ENCODE measurements at places on chromosomes 5 and 9.

GRCh38 chr5:139611703-139612584 lies 36.2 kb upstream of the CXXC5 start:
- no peak for DNase-seq

DNA sequence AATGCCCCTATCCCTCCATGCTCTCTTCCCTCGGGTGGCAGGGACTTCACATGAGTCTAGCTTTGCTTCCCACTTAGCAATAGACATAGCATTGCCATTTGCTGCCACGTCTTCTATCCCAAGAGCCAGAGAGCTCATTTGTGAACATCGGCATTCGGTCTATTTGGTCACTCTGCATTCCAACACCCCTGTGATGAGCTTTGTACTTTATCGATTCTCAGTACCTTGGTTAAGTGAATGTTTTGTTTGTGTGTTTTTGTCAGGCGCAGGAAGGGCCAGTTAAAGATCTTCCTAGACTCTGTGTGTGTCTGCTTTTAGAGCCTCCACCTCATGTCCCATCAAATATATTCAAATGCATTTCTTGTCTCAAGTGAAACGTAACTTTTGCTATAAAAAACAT lies 141.7 kb downstream of the TARS1 start:
- no peak for DNase-seq

- DNase-seq = no peak
Observed at GRCh38 chr9:118162716-118163115, 458.5 kb downstream of the TLR4 start.

DNA sequence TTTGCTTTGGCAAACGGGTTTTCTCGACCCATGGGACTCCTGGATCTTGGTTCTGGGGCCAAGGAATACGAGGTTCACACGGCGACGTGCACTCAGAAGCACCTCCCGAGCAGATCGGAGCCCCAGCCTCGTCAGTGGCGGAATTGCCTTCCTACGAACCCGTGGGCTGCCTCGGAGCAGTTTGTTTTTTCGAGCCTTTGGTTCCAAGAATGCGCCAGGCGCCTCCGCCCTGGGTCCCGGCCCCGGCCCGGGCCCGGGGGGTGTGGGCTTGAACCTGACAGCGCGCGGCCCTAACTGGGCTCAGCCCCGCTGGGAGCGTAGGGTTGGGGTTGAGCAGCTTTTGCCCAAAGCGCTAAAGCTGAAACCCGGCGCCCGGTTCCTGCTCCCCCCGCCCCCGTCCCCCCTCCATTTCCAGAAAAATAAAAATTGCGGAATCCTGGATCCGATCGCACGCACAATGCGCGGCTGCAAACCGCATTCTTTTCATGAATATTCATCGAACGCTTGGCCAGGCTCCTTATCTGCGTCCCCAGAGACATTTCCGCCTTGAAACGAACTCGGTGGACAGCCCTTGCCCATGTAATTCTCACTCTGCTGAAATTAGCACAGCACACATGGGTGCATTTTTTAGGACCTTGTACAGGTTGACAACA lies 1.0 kb downstream of the BASP1 start:
- no peak for DNase-seq

- DNase-seq = no peak
Observed at GRCh38 chr5:169873642-169874041, 106.7 kb downstream of the INSYN2B start.

- no peak for DNase-seq
Observed at GRCh38 chr5:164577742-164578141, 1072.3 kb downstream of the MAT2B start.

GRCh38 chr9:116700882-116701865 lies 14.1 kb downstream of the TRIM32 start:
- DNase-seq = no peak

DNA sequence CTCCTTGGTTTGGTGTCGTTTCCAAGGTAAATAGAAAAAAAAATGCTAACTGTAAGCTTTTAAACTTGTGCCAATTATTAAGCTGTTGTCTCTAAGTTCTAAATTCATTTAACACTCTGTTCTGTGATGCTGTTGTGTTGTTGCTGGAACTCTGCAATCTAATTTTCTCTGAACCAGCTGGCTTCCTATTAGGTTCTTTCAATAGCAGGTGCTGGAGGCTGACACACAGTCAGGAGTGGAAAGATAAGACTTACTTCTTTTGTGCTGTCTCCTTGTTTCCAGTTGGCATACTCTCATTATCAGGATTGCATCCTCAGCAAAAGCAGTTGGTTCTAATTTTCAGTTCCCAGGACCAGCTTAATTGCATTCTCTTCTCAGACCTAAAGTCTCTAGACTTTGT lies 1252.6 kb upstream of the NUDT12 start:
- no peak for DNase-seq

DNA sequence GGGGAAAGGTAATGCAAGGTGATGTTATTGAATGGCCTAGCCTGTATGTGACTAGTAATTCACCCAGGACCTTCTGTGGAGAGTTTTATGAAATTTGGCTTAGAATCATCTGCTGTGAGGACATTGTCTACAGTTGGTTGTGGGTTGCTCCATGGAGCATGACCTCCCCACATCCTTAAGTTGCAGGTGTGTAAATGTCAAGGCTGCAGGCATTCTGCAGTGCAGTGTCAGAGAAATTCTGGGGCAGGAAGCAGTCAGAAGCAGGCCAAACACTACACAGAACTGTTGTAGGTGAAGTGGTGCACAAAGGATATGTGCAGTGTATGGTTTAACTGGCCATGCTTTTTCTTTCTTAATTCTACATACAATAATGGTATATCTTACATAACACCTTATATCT lies 588.3 kb downstream of the EBF1 start:
- DNase-seq = no peak

DNA sequence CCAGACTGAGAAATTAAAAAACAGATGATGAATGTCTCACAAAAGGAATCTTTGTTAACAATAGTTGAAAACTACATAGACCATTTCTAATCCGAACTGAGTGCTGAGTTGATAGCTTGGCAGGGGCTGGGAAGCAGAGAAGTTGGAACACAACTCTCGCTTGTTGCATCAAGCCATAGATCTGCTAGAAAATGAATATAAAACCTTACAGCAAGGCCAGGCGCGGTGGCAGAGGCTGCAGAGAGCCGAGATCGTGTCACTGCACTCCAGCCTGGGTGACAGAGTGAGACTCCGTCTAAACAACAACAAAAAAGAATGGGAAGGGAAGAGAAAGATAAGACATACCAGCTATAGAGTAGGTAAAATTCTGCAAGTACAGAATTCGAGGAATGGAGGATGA lies 28.0 kb upstream of the SPZ1 start:
- DNase-seq = no peak

DNA sequence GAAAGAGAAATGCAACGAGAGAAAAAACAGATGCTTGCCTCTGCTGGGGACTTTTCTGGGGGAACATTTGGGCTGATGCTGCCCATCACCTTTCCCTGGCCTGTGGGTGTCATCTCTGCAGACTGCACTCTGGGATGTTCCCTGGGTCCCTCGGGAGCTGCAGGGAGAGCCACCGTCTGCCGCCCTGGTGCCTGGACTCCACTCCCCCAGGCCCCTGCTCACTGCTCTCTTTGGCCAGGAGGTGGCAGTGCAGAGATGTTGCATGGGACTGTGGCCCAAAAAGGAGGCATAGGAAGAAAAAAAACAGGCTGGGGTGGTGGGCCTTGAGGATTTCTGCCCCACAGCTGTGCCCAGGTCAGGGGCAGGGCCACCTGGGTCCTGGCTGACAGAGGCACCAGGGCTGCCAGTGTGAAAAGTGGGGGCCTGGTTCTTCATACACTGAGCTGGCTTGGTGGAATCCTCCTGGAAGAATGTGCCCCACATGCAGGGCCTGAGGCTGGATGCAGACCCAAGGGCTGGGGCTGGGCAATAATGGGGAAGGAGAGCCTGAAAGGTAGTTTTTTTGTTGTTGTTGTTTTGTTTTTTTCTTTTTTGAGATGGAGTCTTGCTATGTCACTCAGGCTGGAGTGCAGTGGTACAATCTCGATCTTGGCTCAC lies 353.6 kb downstream of the SLIT3 start:
- no peak for DNase-seq

DNA sequence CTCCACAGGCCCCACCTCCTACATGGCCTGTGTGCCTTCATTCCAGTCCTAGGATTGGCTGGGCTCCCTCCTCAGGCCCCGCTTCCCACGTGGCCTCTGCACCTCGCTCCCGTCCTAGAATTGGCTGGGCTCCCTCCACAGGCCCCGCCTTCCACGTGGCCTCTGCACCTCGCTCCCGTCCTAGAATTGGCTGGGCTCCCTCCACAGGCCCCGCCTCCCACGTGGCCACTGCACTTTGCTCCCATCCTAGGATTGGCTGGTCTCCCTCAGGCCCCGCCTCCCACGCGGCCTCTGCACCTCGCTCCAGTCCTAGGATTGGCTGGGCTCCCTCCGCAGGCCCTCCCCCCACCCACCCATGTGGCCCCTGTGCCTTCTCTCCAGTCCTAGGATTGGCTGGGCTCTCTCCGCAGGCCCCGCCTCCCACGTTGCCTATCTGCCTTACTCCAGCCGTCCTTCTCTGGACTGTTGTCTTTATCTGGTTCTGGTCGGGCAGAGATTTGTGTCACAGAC lies 45.3 kb upstream of the CACNA1B start:
- no peak for DNase-seq

DNA sequence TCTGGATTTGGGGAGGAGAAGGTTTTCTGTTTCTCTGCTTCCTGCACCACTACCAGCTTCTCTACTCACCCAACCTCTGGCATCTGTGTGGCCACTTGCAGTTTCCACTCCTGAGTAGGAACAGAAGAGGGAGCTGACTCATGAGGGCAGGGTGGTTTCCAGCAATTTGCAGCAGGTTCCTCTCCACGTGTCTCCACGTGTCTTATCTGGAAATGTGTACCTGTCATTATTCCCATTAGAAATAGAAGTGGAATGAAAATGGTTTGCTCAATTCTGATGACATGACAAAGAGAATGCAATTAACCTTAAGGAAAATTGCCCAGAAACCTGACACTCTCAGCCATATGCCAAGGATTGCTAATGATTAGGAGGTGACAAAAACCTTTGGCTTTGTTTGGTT lies 33.0 kb downstream of the EGFLAM start:
- no peak for DNase-seq

DNA sequence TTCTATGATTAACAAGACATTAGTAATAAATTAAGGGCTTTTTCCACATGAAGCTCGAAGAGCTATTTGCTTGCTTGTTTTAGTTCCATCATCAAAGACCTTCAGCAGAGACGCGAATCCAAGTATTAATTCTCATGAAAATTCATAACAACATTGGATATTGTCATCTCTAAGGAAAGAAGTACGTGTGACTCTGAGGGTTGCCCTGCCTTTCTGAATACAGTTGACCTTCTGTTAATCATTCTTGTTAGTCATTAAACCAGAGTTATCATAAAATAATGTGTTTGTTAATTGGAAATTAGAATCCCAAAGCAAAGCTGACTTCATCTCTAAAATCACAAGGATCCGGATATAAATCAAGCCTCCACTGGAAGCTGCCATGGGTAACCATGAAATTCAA lies 222.5 kb downstream of the ZNF608 start:
- no peak for DNase-seq

DNA sequence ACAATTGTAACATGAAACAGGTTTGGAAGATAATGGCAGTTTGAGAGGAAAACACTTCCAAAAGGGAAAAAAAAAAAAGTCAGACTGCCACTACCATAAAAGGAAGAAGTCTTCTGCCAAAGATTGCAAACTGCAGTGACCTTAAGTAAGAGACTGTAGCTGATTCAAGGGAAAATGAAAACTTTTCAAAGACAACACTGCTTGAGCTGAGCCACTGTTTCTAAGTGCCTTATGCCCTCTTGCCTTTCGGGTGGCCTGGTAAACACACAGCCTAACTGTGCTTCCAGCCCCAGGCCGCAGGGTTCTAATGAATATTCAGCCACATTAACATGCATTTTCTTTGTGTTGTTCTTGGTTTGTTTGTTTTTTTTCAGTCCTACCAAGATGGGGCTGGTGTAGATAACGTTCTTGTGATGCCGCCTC lies 354.6 kb downstream of the BNC2 start:
- DNase-seq = peak; percentile 44

DNA sequence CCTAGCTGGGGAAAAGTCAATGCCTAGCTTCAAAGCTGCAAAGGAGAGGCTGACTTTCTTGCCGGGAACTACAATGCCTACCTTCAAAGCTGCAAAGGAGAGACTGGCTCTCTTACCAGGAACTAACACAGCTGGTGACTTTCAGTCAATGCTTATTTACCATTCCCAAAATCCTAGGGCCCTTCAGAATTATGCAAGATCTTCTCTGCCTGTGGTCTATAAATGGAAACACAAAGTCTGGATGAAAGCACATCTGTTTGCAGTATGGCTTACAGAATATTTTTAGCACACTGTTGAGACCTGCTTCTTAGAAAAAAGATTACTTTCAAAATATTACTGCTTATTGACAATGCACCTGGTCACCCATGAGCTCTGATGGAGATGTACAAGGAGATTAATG lies 259.4 kb downstream of the PLK2 start:
- no peak for DNase-seq

DNA sequence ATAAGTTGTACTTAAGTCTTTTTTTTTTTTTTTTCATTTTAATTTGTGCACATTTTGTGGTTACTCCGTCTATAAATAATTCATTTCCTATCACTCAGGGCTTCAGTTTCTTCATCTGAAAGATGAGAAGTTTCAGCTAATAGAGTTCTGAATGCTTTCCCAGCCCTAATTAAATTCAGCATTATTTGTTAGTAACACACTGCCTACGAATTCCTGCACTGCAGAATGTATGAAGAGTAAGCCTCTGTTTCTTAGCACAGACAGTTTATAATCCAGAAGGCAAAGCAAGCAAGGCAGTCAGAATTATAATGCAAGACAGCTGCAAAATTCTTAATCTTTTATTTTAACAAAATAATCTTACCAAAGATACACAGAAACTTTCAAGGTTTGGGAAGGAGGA lies 138.0 kb upstream of the GHR start:
- no peak for DNase-seq

- peak; percentile 59 for DNase-seq
Observed at GRCh38 chr9:38392235-38393127, at the start of gene ALDH1B1. Gene ALDH1B1, plus strand, starts transcription at chr9:38392702. Its CDS starts 3,047 bp downstream, at chr9:38395749.
